ENCODE measurements at places on chromosomes 5 and 9.

GRCh38 chr5:3715062-3715461, 119.4 kb downstream of the IRX1 start:
- DNase-seq, result no peak

DNA sequence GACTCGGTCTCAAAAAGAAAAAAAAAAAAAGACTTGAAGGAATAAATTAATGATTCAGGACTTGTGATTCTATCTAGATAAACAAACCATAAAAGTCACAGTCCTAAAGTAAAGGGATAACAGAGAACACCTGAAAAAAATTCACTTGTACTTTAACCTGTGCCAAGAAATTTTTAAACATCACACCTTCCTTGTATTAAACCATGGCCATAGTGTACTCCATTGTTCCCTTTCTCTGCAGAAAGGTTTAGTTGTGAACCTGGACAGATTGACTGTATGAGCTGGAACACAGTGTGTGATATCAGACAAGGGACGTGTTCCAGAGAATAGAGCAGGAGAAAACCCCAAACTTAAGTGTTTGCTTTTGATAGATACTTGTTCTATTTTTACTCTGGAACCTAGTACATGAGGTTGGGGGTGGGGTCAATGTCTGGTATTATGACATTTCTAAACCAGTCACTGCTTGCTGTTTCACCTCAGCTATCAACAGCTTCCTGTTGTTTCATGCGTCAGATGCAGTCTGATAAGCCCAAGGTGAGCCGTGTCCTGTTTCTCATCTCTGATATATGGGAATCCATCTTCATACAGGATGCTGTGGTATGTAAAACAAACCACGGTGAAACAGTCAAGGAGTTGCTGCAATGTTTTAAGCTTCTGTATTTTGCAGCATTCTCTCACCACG, 62.5 kb upstream of the ITGA1 start:
- peak; percentile 9 for DNase-seq

DNA sequence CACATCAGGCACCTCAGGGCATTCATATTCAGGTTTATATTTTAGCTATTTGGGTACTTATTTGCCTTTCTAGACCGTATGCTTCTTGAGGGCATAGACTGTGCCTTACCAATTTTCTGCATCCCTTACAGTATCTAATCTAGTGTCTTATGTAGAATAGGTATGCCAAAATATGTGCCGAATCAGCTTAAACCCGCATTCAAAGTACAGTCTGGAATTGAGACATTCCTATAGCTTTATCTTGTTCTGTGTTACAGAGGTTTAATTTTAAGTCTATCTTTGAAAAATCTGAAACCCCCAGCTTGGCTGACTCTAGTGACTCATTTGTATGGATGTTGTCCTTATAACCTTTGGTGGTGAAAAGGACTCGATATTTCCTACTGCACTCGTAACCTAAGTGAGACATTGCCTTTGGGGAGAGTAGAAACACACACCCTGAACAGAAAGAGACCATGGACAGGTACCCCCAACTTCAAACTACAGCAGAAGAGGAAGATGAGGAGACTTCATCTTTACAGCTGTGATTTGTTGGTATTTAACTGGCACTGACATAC, 27.0 kb upstream of the TMOD1 start:
- DNase-seq, result no peak

DNA sequence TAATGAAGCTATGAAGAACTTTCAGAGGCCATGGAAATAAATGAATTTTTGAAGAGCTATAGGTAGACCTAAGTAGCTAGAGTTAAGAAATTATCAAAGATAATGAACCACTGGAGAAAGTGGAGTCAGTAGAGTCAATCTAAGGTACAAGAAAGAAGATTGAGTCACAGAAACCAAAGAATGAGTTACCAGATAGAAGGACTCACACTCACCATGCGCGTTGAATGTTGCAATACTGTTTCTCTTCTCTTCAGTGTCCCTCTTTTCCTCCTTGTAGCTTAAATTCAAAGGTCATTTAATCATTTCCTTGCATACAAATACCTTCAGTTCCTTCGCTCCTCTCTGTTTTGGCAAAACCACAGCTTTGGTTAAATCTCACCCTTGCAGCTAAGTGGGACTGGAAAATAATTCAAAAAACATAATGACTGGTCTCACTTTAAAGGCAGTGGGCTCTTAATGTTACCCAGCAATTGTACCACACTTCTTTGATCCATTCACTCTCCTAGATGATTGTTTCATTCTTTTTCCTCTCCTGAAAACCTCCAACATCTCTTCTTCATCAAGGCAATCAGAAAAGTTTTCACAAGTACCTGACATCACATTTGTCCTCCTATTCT, 58.3 kb downstream of the NIPBL start:
- DNase-seq, result no peak

All from stimulated activated CD4-positive, alpha-beta T cell treated with anti-CD3 and anti-CD28 coated beads, Interleukin-4, amount 100 ng/mL, for 1 hour (primary cell).